GM12892 (cell line): ENCODE measurements at places on chromosomes 2 and 18.

DNA sequence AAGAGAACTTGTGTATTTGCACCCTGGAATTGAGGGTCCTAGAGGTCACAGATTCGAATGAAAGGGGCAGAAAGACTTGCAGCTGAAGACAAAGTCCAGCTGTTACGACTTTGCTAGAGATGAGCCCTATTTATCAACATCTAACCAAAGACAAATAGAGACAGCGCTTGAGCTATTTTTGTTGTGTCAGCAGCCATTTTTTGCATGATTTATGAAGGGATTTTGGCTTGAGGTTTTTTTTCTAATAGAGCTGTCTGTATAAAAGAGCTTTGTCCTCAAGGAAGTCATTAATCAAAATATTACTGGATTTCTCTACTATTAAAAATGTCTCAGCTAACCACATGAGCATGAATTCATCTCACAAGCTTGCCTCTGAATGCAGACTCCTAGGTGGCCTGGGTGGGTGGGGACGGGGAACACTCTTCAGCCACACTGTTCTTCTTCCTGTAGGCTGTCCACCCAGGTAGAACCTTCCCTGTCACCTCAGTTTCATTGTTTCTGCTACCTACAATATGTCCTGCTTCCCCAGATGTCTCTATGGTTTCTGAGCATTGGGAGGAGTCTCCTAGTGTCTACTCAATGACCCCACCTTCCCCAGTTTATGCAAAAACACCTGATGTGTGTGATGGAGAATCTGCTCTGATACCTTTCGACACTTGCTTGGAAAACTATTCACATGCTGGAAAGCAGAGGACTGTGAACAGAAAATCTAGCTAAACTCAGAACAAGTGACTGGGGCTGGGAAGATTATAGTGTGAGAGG lies 7.2 kb upstream of the CD226 start:
- no peak for DNase-seq

DNA sequence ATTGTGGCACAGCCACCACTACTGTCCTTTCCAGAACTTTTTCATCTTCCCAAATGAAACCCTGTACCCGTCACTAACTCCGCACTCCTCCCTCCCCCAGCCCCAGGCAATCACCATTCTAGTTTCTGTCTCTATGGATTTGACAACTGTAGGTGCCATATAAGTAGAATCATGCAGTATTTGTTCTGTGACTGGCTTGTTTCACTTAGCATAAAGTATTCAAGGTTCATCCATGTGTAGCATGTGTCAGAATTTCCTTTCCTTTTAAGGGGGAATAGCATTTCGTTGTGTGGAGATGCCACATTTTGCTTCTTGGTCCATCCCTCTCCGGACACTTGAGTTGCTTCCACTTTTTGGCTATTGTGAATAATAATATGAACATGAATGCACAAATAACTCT lies 842 bp upstream of the CKAP2L start:
- DNase-seq: no peak

- no peak for DNase-seq
Observed at GRCh38 chr2:139155991-139156390, 375.8 kb upstream of the NXPH2 start.

GRCh38 chr2:222805591-222806304 lies 55.1 kb upstream of the ACSL3 start:
- DNase-seq: no peak

- DNase-seq: no peak
Observed at GRCh38 chr18:14089781-14090180, 42.5 kb downstream of the ZNF519 start.

DNA sequence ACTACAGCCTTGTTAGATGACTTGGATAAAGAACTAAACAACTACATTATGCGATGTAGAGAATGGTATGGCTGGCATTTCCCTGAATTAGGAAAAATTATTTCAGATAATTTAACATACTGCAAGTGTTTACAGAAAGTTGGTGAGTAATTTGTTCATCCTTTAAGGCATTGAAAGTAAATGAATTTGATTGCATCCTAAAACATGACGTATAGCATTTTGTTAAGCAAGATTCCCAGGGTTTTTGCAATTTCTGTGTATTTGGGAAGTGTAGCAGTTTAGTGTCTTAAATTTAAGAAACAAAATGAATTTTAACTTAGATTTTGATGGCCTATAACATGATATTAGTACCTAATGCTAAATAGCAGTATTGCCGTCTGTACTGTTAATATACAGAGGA lies 24.8 kb downstream of the NOP58 start:
- DNase-seq: no peak
